Left renal cortex interstitium (tissue), 4 donors: ENCODE measurements at places on chromosomes 12 and 14.

DNA sequence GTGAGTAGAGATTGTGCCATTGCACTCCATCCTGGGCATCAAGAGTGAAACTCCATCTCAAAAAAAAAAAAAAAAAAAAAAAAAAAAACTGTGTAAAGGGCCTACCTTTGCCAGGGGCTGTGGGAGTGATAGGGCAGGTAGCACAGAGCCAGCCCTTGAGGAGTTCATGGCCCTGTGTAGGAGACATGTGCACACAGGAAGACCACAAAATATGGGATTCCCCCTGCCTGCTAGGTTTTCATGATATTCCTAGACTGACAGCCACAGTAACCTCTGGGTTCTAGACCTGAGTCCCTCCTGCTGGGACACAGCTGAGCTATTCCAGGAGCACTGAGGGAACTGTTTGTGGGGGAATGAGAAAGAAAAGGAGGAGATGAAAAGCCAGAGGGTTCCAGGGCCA is 8.3 kb upstream of the SPTSSA start:
- no peak for DNase-seq

GRCh38 chr14:91968280-91968679 is 20.8 kb upstream of the FBLN5 start:
- DNase-seq: no peak

GRCh38 chr14:92631098-92631497 is 117.3 kb downstream of the LGMN start:
- DNase-seq: no peak

- DNase-seq: no peak
These were observed 14.9 kb downstream of the DCAF5 start for GRCh38 chr14:69137843-69138535.

DNA sequence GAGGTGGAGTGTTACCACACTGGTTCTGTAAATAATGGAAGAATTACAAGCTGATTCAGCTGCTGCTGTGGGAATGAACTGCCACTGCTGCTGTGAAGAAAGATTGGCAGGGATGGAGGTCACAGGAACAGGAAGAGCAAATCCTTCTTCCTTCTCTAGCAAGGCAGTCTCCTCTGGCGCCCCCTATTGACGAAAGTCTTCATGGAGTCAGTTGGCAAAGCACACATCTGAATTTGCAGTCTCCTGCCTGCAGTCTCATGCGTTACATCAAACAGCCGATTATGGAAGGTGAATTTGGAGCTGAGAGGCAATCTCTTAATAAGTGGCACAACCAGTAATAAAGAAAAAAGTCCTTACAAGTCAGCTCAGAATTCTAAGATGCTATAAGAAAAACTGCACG is 106.0 kb upstream of the TMTC1 start:
- no peak for DNase-seq

- DNase-seq: no peak
These were observed 26.3 kb downstream of the ETFBKMT start for GRCh38 chr12:31685801-31686200.

- no peak for DNase-seq
These were observed 22.7 kb upstream of the PRMT8 start for GRCh38 chr12:3468329-3468728.

DNA sequence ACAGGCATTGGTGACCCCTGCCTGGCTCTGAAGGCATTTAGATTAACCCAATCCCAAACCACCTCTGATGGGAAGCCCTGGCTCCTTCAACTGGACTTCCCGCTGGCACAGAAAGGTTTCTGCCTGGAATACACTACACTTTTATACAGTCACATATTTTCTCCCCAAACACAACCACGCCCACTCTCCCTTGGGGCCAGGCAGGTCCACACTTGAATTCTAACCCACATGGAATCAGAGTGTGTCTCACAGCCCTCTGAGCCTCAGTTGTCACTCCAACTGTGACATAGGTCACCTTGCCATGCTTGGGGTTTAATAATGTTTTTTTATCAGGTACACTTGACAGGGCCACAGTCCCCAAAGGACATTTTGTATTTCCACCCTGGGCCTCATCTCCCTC is 368.6 kb downstream of the BCL11B start:
- no peak for DNase-seq

DNA sequence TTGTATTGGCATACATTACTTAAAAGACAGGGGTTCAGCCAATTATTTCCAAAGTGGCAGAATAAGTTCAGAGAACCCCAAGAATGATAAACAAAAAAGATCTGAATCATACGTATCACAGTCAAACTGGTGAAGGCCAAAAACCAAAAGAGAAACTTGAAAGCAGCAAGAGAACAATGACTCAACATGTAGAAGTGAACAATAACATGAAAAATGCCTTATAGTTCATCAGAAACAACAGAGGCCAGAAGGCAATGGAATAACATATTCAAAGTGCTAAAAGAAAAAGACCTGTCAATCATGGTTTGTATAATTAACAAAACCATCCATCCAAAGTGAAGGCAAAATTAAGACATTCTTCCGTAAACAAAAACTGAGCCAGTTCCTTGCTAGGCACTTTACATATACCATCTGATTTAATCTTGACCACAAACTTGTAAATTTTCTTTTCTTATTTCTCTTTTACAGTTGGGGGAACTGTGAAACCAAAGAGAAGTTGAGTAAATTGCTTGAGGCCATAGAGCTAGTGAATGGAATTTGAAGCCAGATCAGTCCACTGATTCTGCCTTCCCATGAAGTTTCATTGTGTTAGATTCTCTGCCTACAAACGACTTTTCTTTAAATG is 232.1 kb upstream of the SEL1L start:
- DNase-seq: no peak

DNA sequence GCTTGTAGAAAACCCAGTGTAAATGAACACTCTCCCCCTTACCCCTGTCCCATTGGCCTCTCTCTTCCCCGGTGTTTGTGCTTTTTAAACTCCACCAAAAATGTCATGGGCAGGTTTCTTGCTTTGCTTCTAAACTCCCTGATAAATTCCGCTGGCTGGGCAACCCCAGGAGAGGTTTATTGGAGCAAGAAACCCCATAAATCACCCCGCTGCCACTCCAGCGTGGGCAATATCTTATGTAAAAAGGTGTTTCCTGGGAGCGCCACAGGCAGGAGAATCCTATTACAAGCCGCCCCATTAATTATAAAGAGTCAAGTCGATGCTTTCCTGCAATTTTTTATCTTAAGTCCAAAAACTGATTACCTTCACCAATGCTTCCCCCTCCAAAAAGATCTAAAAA is 22.8 kb downstream of the LHX5 start:
- DNase-seq: no peak

DNA sequence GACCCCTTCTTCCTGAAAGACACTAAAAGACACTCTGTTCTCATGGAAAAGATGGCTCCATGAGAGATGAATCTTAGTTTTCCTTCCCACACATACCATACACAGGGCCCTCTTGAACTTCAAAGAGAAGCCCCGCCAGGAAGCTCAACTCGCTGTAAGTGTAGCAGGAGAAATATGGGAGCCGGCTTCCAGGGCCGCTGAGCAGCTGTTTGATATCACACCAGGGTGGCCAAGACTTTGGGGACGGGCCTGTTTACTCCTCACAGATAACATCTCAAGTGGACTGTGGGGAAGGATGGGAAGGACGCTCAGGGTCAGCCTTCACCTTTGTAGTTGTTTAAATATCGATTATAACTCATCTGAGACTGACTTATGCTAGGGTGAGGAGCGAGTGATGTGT is 235.5 kb upstream of the TBX3 start:
- no peak for DNase-seq

DNA sequence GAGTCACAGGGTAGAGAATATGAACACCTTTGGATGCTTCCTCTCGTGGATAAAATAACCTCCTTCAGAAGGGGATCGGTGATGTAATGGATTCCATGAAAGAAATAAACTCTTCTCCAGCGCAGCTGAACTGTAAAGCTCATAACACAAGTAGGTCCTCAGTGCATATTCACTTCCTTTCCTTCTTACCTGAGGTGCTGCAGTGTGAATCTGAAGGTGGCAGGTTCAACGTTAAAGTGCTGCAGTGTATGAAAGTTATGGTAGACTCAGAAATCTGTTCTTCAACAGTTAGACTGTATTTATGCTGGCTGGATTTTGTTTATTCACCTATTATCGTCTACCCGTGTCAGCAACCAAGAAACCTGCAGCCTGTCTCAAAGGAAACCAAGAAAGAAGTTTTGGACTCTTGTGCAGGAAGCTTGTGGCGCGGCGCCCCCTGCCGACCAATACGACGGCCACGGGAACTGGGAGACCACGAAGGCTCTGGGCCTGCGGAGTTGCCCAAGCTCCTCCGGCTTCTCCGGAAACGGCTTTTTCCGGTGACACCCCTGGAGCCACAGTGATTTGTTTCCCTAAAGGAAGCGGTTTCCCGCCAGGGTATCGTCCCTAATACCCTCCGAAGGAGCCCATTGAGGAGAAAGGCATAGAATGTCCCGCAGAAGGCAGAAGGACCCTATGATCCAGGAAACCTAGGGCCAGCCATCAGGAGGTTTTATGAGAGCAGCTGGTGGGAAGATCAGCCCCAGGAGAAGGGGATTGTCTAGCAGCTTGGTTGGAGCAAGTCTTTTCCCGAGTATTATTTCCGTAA is 17.6 kb upstream of the RNASE3 start:
- peak; percentile 29 for DNase-seq

DNA sequence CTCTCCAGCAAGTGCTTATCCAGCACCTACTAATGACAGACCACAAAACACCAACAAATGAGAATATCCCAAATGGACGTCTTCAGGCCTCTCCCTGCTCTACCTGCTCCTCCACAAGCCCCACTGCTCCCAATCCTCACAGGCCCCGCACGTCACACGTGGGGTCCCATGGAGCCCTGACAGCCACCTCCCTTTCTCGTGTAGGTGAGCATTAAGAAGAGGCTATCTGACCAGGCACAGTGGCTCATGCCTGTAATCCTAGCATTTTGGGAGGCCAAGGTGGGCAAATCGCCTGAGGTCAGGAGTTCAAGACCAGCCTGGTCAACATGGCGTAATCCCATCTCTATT is 5.4 kb downstream of the RIMBP2 start:
- DNase-seq: no peak

DNA sequence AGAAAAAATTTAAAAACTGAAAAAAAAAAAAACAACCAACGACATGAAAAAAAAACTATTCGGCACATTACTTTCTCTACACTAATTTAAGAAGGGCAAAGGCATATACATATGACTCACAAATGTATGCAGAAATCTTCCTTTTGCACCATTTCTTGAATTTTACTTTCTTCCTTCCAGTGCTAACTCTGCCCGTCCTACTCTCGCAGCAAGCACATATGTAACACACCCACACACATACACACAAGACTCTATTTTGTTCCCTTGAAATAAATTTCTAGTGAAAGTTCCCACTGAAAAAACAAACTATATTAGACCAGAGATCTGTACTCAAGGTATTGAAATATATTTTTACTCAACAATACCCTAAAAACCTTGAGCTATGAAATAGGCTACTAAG is 14.6 kb downstream of the BTG1 start:
- DNase-seq: no peak

DNA sequence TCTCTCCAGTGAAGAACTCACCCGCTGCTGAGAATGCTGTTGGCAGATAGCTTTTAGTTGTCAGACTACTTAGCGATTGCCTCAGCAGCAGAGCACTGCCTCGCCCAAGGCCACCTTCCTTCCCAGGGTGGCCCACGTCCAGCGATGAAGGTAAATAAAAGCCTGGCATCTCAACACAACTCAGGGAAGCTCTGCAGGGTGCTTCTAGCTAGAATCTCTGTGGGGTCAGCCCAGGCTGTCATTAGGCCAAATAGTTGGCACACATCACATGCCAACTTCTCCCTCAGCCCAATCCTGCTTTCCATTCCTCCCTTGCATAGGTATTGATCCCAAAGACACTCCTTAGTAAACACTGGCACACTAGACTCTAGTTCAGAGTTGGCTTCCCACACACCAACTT is 368.1 kb upstream of the TMTC1 start:
- DNase-seq: no peak

GRCh38 chr14:21498540-21499526 is 12.3 kb downstream of the METTL3 start:
- DNase-seq: peak; percentile 32

DNA sequence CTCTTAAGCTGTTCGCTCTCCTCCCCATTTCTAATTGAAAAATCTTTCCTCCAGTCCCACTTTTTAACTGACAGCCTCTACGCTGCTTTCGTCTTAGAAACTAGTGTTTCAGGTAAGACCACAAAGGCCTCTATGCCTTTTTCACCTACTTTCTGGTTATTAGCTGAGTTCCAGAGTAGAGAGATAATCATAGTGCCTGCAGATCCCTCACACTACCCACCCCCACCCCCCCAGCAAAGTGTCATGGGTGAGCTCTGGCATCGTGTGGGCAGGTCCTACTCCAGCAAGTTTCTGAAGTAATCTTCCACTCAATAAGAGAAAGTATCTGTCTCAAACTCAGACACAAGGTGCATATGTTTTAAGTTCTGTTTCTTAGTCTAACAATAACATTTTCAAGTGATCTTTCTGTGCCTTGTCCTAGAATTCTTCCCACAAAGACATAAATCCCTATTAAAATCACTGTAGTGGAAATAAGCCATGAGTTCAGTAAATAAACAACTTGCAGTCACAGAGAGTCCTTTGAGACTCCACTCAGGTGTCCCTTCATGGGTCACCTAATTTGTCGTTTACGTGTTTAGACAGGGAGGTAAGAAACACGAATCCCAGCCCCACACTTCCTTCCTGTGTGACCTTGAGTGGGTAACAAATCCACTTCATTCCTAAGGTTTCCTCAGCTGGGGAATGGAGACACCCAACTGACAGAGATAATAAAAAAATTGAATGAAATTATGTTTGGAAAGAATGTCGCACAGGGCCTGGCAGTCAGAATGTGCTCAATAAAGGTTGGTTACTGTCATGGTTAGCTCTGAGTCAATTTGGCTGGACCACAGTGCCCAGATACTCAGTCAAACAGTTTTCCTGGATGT is 228.9 kb upstream of the CAND1 start:
- DNase-seq: no peak

DNA sequence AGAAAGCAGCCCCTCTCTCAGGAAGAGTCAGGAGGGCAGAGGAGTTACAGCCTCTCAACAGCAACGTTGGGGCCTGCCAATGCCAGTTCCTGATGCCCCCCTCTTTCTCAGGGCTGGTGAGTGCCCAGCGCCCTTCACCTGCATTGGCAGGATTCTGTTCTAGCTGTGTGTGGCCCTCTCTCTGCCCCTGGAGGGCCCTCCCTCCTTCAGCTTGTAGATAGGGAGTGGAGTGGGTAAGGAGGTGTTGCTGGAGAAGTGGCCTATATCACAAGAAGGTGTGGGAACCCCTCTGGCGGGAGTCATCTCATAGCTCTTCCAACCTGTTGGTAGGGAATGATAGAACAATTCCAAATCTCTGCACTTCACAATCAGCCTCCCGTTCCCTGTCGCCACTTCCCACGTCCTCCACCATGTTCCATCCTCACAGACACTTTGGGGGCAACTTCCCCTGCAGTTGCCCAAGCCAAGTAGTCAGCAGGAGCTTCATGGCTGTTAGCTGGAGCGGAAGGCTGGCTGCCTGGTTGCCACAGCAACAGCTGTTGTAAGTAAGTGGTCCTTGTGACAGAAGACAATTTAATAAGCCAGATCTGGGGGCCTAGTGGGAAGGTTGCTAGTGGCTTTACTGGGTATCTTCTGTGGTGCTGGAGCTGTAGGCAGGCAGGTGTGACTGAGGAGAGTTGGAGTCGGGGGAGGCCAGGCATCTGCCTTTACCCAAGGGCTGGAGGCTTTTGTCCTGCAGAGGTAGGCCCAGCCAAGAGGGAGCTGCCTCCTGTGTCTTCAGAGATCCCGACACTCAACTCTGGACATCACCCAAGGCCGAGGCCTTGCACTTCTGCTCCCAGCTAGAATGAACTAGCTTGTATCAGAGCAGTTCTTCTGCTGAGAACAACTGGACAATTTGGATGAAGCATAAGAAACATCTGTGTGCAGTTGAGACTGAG is 38.4 kb downstream of the GALNT16 start:
- no peak for DNase-seq
